NCI-H510A (cell line): ENCODE measurements at places on chromosomes 6 and 20.

DNA sequence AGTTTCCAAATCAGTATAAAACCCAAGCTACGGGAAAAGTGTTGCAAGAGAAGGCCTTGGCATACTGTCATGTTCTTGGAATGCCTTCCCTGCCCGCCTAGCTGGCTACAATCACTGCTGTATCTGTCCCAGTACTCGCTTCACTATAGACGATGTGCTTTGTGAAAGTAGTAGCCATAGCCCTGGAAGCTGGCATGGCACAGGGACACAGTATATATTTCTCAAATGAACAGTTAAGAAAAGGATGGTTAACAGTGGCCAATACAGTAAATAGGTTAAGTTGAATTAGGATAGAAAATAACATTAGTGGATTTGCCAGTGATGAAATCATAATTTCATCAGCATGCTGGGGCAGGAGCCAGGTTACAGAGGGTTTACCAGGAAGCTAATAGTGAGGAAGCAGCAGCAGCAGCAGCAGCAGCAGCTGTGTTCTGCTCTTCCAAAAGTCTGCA, 499.3 kb downstream of the CDKAL1 start:
- no peak for DNase-seq

DNA sequence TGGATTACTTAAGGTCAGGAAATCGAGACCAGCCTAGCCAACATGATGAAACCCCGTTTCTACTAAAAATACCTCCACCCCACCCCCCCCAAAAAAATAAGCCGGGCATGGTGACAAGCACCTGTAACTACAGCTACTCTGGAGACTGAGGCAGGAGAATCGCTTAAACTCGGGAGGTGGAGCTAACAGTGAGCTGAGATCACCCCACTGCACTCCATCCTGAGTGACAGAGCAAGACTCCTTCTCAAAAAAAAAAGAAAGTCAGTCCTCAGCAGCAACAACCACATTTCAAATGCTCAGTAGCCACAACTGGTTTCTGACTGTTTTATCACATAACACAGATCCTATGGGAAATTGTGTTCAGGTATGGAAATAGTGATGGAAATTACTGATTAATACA, 135.3 kb downstream of the HFE start:
- DNase-seq: no peak

DNA sequence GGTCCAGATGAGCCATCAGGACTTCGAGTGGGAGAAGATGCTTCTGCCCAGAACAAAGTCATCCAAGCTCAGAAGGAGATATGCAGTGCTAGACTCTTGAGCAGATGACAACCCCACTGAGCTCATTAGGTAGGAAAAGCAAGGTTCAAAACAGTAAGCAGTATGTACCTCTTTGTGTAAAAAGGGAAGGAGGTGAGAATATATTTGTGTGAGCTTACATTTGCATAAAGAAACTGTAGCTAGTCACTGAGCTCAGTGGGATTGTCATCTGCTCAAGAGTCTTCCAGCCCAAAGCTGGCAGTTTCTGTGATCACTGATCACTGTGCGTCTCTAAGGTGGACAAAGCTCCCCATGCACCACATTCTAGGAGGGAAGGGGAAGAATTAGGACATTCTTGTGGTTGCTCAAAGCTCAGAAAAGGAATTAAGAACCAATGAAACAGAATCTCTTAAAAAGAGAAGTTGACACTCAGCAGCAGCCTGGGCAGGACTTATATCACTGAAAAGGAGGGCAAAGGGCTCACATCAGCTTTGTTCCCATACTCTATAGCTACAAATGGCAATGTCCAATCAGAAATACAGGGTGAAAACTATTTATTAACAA, 90.0 kb upstream of the MAFB start:
- no peak for DNase-seq

DNA sequence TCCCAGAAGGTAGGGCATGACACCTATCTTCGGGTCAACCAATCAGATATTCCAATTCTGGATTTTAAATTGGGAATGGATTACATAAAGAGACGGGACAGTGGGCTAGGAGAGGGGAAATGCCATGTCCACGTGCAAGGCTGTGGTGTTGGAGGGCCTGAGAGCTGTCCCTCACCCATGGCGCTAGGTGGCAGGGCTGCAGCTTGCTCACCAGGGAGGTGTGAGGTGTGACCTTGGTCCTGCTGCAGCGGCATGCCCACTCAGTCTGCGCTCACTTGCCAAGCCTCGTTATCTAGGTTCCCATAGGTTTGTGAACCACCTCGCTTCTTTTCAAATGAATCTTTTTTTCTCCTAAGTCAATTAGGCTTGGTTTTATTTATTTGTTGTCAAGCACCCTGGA, 19.4 kb upstream of the CST3 start:
- no peak for DNase-seq

GRCh38 chr20:38870733-38871559, 55.3 kb upstream of the FAM83D start:
- no peak for DNase-seq

GRCh38 chr6:48061265-48061990, 49.6 kb downstream of the PTCHD4 start:
- DNase-seq: no peak

DNA sequence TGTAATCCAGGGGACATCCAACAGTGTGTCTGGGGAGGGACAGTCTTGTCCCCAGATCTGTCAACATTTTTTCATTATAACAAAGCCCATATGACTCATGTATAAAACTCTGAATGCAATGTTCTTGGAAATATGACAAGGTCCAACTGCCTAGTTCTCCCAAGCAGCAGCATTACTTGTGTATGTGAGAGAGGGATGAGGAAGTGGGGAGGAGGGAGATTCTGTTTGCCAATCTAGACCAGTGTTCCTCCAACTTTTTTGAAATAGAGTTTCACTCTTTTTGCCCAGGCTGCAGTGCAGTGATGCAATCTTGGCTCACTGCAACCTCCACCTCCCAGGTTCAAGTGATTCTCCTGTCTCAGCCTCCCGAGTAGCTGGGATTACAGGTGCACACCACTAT, 394.8 kb downstream of the DHX35 start:
- no peak for DNase-seq

GRCh38 chr6:11710311-11710761, 68.3 kb downstream of the ADTRP start:
- DNase-seq: no peak
